ENCODE measurements at places on chromosomes 5 and 9.

DNA sequence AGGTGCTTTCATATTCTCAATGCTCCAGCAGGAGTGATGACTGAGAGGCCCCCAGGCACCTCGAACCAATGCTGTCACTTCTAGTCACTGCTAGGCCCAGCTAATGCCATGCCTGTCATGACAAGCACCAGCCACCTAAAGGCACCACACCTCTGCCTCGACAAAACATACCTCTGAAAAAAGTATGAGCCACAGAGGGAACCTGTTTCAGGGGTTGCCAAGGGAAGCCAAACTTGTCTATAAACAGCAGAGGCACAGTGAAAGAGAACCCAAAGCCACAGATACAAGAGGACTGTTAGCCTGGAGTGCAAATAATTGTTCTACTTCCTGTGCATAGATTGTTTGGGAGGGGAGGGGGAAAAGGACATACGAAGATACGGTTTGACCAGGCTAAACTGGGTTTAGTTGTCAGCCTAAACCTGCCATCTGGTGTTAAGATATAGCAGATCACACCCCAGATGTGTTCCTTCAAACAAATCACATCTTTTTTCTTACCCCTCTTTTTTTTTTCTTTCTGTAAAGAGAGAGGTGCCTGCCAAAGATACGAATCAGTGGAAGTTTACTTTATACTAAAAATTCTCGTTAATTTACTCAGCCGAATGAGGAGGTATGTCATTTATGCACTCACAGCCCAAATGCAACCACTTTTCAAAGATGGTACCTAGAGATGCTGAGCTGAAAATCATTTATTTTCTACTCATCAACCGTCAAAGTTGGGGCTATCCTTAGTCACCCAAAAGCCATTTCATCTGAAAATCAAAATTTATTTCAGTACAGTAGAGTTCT is 45.7 kb downstream of the BNC2 start:
- peak; percentile 65 for DNase-seq

DNA sequence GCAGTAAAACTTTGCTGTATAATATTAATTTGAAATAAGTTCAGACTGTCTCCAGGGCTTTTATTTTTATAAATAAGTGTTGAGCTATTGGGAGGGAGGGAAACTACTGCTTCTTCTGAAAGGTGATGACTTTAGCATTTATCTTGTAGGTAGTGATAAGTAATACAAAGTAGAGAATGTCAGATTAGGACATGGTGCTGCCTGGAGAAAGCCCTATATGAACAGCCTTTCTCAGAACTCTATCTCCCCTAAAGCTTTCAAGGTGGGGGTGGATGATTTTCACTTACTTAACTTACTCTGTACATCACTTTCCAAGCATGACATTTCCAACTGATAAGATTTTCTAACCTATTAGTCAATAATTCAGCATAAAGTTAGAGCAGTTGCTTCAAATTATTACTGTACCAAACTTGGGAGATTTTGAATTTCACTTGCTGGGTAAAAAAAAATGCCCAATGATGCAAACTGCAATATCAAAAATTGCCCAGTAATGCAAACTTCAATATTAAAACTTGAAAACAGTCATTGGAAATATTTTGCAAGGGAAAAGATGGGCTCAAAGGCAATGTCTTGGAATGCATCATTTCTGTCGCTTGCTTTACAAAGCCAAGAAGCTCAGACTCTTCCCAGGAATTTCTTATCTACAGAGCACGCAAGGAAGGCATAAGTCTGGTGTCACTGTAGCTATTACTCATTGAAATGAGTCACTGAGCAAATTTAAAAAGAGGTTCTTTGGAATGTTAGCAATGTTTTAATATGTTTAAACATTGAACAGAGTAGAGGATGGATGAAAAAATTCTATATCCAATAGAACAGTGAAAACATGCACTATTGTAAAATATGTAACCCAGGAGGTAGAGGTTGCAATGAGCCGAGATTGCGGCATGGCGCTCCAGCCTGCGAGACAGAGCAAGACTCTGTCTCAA is 569.5 kb downstream of the PSAT1 start:
- peak; percentile 71 for DNase-seq

GRCh38 chr5:91345461-91345860 is 37.7 kb downstream of the ARRDC3 start:
- no peak for DNase-seq

DNA sequence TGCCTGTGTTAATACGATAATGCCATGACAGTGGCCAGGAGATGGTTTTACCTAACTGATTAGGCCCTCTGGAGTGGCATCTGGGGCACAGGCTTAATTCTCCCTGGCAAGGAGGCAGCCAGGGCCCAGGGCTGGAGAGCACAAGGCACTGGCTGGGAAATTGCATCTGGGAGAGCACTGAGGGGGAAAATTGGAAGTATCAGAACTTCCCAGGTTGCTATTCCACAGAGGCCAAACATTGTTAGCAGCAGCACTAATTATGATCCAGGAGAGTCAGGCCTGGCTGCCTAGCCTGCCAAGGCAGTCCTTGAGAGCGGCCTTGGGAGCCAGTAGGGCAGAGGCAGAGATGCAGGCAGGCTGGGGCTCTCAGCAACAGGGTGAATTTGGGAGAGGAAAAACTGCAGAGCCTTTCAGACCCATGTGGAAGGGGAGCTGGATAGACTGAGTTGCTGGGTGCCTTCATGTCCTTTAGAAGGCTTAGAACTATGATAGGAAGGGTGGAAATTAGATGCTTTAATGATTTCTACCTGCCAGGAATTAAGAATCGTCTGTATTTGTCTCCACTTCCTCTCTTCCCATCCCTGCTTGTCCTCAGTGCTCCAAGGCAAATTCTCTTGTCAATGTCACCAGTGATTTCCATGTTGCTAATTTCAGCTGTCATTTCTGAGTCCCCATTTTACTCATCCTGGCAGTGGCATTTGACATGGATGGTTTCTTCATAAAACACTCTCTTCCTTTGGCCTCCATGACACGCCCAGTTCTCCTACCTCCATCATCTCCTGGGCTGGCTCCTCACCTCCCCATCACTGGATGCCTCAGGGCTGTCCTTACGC is 56.1 kb upstream of the HSPA9 start:
- DNase-seq, result no peak

DNA sequence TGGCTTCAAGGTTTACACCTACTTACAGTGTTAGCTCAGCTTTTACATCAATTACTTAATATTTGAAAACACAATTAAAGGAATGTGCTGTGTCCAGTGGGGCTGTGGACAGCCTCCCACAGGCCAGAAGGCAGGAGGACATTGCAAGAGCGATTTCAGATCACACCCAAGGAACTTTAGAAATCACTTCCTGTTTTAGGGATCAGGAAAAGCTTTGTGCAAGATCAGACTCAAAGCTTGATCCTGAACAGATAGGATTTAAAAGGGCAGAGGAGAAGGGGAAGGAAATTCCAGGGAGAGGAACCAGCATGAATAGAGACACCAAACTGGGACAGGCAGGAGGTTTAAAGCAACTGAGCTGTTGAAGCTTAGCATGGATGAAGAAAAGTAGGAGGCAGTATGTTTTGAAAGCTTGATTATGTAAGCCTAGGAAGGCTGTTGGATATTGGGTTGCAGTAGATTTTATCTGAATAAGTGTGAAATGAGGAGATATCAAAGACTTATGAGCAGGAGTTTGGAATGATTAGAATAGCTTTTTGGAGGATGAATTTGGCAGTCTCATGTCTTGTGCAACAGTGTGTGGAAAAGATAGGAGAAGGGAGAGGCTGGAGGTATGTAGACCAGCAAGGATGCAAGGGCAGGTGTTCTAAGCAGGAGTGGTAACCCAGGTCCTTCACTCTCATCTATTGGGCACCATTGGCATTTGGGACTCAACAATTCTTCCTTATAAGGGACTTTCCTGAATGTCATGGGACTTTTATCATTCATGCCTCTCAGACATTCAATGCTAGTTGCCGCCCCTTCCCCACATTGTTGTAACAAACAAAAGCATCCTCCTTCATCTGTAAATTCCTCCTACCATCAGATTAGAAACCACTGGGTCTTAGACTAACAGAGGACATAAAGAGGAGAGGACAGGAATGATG is 123.5 kb downstream of the TARS1 start:
- no peak for DNase-seq

DNA sequence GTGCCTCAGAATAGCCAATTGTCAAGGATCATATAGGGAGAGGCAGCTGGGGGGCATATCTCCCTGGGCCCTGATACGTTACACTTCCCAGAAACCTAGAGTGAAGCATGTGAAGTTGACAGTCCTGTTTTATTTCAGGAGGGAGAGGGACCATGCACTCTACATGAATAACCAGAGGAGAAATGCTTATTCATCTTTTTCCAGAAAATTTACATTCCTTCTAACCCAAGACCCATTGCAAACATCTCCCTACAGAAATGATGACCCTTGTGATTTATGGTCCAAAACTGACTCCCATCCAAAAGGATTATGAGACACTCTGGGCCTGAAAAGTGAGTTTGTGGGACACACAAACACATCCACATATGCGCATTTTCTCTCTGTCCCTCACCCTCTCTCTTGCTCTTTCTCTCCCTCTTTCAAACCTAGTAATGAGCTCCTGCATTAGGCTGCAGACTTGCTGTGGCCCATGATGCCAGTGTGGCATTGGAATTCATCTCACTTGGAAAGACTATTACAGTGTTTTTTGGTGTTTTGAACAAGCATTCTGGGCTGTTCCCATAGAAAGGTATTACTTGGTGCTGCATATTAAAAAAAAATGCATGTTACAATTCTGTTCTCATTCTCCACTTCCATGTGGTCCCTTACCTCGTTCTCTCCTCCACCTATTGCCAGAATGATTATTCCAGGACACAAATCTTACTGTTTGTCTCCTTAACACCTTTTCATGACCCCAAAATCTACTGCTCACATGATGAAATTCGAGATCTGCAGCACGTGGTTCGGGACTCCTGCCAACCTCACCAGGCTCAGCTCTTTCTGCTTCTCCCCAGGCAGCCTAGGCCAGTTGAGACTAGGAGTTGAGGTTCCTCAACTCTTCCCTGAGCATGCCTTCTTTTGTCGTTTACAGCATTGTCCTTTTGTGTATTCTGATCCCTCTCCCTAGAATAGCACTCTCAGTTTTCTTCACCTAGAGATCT is 451.3 kb upstream of the KLF4 start:
- DNase-seq, result peak; percentile 30

- DNase-seq, result no peak
These were observed 50.3 kb downstream of the GARNL3 start for GRCh38 chr9:127314911-127315310.

GRCh38 chr5:178125253-178125906 is 5.4 kb upstream of the RMND5B start:
- DNase-seq, result no peak

GRCh38 chr9:74846766-74847165 is 41.0 kb downstream of the TRPM6 start:
- DNase-seq, result peak; percentile 5

GRCh38 chr5:149961186-149961685 is 678 bp downstream of the SLC26A2 start:
- no peak for DNase-seq
